ENCODE measurements at places on chromosomes 16 and 17. TPM values are rescaled to one million over a fixed set of nuclear protein-coding genes. Genes with fewer than 3 reads are reported as not detected.

CDK3 gene
- 6.9 TPM for total RNA-seq

CLEC18B gene
- total RNA-seq, result 2.6 TPM

KRTAP4-5 gene
- not detected for total RNA-seq

SLC13A2 gene
- not detected for total RNA-seq

BICDL2 gene
- total RNA-seq, result 1.3 TPM

CETP gene
- not detected for total RNA-seq

PTGES3L gene
- 0.94 TPM for total RNA-seq

GOSR2 gene
- total RNA-seq, result 70.2 TPM

EPOP gene
- 0.34 TPM for total RNA-seq

AXIN2 gene
- total RNA-seq, result 40.7 TPM

NPIPB6 gene
- 4.0 TPM for total RNA-seq

HSPB9 gene
- total RNA-seq, result 0.16 TPM

KSR1 gene
- total RNA-seq, result 23.3 TPM

NPIPA2 gene
- total RNA-seq, result 12.4 TPM

DLX3 gene
- total RNA-seq, result not detected

C16orf89 gene
- total RNA-seq, result not detected

WDR90 gene
- total RNA-seq, result 11.7 TPM

PROCA1 gene
- total RNA-seq, result 14.4 TPM

KRT36 gene
- not detected for total RNA-seq

PRAC1 gene
- total RNA-seq, result not detected

NXPH3 gene
- total RNA-seq, result not detected

TUBG2 gene
- 19.9 TPM for total RNA-seq

CD68 gene
- 7.6 TPM for total RNA-seq

TRIM25 gene
- total RNA-seq, result 45.9 TPM

TSPAN10 gene
- total RNA-seq, result 0.32 TPM

TP53 gene
- 59.1 TPM for total RNA-seq

TNFRSF17 gene
- not detected for total RNA-seq

JPH3 gene
- not detected for total RNA-seq

NOMO2 gene
- total RNA-seq, result 59.7 TPM

TPSD1 gene
- not detected for total RNA-seq

ATAD5 gene
- total RNA-seq, result 21.9 TPM

CCL16 gene
- not detected for total RNA-seq

ATP2C2 gene
- not detected for total RNA-seq

FNDC8 gene
- total RNA-seq, result not detected

B4GALNT2 gene
- total RNA-seq, result 0.05 TPM

KRT28 gene
- total RNA-seq, result not detected

RCVRN gene
- total RNA-seq, result not detected

SSTR5 gene
- not detected for total RNA-seq
